ENCODE measurements at places on chromosomes 1 and 21.

DNA sequence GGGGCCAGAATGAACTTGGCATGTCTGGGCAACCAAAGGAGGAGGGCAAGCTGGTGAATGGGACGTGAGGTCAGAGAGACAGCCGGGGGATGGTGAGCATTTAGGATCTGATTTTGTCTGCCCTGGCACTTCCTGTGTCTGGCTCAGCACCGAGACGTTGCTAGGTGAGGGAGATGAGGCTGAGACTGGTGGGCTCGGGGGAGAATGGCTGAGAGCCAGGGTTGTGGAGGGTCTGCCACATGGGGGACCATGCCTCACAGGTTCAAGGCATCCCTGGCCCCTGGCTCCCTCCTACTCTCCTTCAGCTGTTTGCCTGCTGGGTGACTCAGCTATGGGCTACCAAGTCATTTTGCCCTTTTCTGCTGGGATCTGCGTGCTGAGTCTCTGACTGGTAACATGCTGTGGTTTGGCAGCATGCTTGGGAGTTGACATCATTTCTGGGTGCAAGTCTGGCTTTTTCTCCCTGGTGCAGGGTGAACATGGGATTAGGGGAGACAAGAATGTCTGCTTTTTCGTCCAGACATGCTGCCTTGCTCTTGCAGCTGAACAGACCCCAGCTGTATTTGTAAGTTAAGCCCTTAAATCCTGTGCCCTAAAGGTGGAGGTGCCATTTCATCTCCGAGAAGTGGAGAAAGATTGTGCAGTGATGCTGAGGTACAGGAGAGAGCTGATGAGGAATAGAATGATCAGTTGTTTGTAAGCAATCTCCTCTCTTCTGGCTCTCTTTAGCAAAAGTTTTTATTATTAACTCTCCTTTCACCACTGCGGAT is 17.6 kb downstream of the GALNT2 start:
- DNase-seq = no peak

DNA sequence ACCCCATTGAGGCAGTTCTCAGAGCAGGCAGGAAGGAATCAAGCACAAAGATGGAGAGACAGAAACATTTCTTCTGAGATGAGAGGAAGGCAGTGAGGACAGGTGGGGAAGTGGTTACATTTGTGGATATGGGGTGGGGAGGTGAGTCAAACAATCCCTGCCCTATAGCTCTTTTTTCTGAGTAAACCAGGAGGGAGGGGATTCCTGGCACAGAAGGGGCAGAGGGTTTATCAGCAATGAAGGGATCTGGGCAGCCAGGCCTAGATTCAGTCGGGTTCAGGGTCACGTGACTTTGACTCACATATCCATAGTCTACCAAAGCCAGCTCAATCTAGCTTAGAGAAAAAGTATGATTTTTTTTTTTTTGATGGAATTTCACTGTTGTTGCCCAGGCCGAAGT is 15.7 kb upstream of the PHC2 start:
- no peak for DNase-seq

DNA sequence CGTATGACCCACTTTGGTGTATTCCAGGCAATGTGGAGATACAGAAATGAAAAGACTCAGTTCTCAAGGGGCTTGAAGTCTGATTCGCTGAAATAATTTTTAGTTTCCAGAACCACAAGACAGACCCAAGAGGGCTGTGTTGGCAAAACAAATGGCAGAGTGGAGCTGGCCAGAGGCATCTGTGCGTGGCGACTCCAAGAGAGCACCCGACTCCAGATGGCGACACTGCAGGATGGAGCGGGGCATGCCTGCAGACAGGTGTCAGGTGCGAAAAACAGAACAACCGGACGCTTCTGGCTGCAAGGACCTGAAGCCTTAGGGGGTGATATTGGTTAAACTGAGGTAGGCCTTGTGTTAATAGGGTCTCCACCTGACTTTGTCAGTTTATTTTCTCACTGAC is 31.7 kb upstream of the COQ8A start:
- no peak for DNase-seq

DNA sequence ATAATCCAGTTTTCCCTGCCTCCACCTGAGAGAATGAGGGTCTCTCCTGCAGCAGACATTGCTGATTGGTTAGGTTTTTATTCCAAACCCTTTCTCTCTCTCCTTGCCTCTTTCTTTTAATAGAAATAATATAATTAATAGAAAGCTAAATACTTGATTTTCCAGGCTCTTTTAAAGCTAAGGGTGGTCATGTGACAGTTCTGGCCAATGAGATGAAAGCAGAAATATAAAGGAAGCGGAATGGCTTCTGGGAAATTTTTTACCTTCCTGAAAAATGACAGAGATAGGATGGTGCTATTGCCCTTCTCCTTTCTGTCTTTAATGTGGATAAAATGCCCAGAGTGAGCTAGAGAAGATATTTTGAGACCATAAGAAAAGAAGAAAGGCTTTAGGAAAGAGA is 35.6 kb downstream of the DNAI4 start:
- no peak for DNase-seq

DNA sequence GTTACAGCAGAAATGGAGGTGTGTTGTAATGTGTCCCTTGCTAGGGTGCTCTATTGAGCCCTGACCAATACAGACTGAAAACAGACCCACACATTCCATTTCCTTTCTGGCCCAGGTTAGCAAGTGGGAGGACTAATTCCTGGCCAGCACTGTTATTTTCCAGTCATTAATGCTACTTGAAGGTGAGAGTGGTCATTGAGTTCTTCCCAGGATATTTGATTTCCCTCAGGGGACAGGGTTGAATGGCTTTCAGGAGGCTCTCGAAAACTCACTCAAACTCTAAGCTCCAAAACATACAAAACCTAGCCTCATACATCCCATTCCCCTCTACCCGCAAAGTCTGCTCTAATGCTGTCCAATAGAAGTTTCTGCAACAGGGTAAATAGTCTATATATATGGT is 6.2 kb downstream of the LRRC52 start:
- DNase-seq = no peak

- peak; percentile 71 for DNase-seq
These were observed 420 bp downstream of the CFAP57 start for GRCh38 chr1:43172527-43172972.

GRCh38 chr1:155295183-155295941 is 5.9 kb downstream of the PKLR start:
- no peak for DNase-seq

DNA sequence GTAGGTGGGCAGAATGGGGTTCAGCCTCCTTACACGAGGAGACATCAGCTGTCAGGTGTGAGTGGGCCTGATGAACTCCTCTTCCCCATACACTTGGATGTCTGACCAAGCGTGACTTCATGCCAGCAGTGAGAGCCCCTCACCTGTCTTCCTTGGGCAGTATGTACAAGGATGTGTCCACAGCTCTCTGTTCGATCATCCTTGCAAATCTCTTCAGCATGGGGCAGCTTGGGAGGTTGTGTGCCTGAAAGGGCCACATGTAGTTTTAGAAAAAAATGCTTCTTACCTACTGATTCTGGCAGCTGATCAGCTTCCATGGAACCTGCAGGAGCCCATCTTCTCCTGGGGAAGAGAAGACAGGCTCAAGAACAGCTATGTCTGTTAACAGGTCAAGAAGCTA is 18.0 kb downstream of the ACP6 start:
- DNase-seq = no peak

- DNase-seq = no peak
These were observed 110.0 kb downstream of the SMYD3 start for GRCh38 chr1:246397046-246397445.

GRCh38 chr1:20348326-20348915 is 57.7 kb downstream of the VWA5B1 start:
- DNase-seq = no peak

DNA sequence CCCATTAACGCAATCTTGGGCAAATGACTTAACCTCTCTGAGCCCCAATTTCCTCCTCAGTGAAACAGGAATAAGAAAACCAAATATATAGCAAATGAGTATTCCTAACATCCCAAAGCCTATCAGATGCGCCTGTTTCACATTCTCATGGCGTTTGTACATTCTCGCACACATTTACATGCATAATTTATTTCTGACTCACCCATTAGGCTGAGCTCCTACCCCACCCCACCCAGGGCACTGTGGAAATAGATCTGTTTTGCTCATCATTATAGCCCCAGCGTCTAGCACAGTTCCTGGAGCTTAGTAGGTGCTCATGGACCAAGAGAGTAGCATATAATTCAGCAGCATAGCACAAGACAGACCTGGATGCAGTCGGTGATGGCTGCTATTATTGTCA is 146.1 kb upstream of the VANGL1 start:
- no peak for DNase-seq

- DNase-seq = no peak
These were observed 40.7 kb downstream of the COA6 start for GRCh38 chr1:234413990-234414389.

- no peak for DNase-seq
These were observed 183.4 kb downstream of the ZNF281 start for GRCh38 chr1:200226268-200226968.

GRCh38 chr1:153337980-153338853 is 10.4 kb downstream of the PGLYRP4 start:
- DNase-seq = no peak

DNA sequence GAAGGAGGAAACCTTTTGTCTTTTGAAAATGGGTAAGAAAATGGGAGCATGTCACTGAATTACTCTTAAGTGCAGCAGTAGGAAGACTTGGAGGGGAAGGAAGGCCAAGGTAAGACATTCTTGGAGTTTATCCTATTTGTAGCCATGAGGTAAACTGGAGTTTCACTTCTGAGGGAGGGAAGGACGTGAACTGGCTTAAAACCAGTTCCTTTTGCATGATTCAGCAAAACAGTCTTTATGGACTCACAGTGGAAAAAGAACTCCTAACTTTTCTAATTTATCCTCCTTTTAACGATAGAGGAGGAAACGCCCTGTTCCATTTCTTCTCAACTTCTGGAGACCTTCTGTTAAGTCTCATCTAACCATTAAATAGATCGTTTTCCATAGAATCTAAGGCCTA is 2.5 kb downstream of the PRDX6 start:
- no peak for DNase-seq

GRCh38 chr21:46532080-46532479 is 72.8 kb downstream of the S100B start:
- DNase-seq = no peak

All from activated gamma-delta T cell (primary cell).